ENCODE measurements at places on chromosomes 3 and 15.

- DNase-seq = no peak
These were observed 8.4 kb downstream of the SHF start for GRCh38 chr15:45179221-45179985.

DNA sequence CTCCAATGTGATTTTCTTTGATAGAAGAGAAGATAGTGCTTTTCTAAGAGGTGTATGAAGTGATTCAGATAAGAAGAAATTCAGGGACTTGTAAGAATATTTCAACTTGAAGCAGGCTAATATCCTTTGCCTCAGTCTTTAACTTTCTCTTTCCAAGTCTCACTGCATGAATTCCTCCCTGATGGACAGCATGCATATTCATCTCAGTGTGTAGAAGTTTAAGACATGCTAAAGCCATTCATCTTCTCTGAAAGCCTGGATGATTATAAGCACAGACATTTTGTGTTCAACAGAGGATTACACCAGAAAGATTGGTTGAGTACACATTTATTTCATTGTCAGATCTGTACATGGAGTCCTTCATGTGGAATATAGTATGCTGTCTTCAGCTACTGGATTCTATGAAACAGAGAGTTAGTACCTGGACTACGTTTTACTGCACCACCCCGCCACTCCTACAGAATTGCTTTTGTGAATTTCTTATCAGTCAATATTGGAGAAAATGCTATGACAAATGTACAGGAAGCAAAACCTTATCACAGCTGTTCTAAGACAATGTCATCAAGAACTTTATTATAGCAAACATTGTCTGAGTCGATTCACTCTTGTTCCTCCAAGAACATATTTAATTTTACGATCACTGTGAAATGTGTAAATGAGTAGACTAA is 1346.1 kb downstream of the OTOL1 start:
- DNase-seq = no peak

DNA sequence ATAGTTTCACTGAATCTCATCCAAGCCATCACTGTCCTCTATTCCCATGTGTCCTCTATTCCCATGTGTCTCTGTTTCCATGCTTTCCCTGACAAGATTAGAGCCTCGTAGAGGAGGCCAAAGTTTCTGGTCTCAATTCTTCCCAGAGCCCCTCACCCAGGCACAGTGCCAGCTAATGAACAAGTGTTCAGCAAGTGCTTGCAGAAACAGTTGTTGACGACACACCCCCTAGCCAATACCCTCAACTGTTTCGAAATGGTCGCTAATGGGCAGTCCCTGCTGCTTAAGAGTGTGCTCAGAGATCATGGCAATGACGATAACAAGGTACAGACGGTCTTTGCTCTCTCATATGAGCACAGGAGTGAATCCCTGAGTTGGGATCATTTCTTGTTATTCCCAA is 73.4 kb downstream of the FAM174B start:
- no peak for DNase-seq

DNA sequence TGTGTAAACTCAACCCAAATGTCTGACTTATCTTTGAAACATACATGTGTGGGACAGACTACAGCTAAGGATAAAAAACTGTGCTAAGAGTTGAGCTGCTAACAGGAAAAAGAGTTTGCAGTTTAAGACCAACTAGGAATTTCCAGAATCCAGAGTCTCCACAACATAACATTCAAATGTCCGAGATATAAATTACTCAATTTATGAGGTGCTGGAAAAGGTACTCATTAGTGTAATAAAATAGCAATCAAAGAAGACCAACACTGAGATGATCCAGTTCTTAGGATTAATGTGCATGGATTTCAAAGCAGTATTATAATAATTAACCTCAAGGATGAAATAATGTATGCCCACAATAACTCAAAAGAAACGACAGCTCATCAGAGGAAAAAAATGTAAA is 426.5 kb upstream of the KCNMB2 start:
- no peak for DNase-seq

- DNase-seq = no peak
These were observed 91.8 kb downstream of the ATP10A start for GRCh38 chr15:25771338-25771706.

DNA sequence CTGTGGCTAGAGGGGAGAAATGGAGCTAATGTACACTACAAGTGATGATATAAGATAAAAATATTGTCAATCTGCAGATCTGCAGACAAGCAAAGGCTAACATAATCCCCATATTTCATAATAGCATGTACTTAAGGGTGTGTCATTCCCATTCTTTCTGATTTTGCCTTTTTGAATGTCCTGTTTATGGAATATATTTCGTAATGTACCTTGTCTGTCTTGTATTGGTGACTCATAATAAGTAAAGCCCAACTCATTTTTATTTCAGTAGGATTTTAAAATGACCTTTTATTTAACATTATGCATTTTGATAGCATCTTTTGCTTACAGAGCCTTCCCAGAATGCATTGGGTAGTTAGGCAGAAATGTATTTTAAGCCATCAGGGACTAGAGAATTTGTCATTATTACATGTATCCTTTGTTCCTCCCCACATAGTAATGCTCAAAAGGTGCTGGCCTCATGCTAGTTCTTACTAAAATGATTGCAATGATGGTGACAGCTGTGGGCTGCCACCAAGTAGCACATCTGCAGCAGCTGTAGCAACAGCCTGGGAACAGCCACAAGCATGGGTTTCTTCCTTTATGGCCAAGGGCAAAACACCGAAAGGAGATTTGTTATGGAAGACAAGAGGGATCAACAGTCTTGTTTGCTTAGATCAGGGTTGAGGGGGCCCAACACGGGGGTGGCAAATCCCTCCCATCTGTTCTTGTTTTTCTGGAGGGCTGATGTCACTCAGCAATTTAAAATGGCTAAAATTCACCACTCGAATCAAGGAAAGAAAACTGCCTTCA is 188.5 kb downstream of the CADPS start:
- DNase-seq = no peak

- DNase-seq = no peak
These were observed 198.5 kb downstream of the CDIN1 start for GRCh38 chr15:36777926-36778325.

GRCh38 chr3:67311440-67311839 is 313.3 kb downstream of the KBTBD8 start:
- DNase-seq = no peak

- DNase-seq = no peak
These were observed 3.3 kb downstream of the ZWILCH start for GRCh38 chr15:66508293-66508883.
